Osteoblast (primary cell): ENCODE measurements at places on chromosomes 6 and 20.
A peak's percentile ranks its signal among the peaks of the same experiment; 100 is the strongest.

DNA sequence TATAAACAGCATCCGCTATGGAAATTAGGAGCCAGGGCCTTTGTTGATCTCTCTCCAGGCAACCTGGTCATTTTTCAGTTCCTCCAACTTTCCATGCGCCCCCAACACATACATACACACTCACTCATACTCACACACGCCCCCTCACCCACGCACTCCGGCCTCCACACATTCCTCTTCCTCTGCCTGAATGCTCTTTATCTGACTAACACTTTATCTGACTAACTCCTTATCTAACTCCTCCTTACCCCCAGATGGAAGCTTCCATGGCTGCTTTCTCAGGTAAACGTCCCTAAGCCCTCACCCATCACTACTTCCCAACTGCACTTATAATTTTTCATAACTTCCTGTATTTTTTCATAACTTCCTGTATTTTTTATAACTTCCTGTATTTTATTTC is 17.4 kb downstream of the CASS4 start:
- H3K27me3 ChIP-seq = no peaks in the 10 kb centered on the region
- peak overlapping the region; percentile 81 for H3K27ac ChIP-seq
- H3K4me3 ChIP-seq = no peak overlapping the region
- DNase-seq = no peak
- H3K4me1 ChIP-seq = peaks cover 29% of the 10 kb centered on the region

- H3K4me1 ChIP-seq = peaks cover 12% of the 10 kb centered on the region
- no peaks in the 10 kb centered on the region for H3K27me3 ChIP-seq
- H3K27ac ChIP-seq = peak overlapping the region; percentile 64
Observed at GRCh38 chr20:50379049-50379990, 130.9 kb upstream of the PTPN1 start.

DNA sequence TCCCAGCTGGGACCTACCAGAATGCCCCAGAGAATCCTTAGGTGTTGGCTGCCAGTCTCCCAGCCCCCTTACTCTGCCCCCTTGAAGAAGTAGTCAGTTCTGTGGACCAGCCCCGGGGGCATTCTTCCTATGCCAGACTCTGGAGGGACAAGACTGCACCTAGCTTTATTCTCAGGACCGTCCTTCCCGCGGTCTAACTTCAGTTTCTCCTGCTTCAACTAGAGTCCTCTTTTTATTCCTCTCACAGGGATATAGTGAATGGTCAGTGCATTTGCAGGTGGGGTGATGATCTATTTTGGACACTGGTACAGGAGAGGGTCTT is 35.9 kb upstream of the MDFI start:
- peaks cover 6% of the 10 kb centered on the region for H3K4me1 ChIP-seq
- H3K27me3 ChIP-seq = no peaks in the 10 kb centered on the region
- no peak overlapping the region for H3K4me3 ChIP-seq

- no peak overlapping the region for H3K4me3 ChIP-seq
- no peaks in the 10 kb centered on the region for H3K36me3 ChIP-seq
- H3K27ac ChIP-seq = no peak overlapping the region
- H3K27me3 ChIP-seq = peaks cover 3% of the 10 kb centered on the region
- no peak for DNase-seq
Observed at GRCh38 chr20:44370639-44371218, 15.2 kb downstream of the HNF4A start.

GRCh38 chr6:149983145-149983544 is 19.4 kb downstream of the ULBP1 start:
- no peak overlapping the region for H3K27ac ChIP-seq
- H3K36me3 ChIP-seq = no peaks in the 10 kb centered on the region
- no peak for DNase-seq
- H3K4me1 ChIP-seq = no peaks in the 10 kb centered on the region

DNA sequence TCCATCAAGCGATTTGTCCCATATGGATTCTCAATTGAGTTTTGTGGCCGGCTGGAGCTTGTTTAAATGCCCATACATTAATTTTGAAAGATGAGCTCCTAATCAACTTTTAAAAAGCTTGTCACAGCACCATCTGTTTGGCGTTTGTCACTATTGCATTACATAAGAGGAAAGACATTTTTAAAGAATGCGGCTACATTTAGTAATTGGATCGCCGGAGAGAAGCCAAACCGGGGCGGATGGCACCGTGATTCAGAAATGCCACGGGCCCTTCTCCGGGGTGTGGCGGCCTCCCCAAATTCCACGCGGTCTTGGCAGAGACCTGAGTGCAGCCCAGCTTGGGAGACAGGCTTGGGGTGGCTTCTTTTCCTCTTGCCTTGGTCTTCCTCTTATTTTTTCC is 67.7 kb upstream of the ZNFX1 start:
- H3K27ac ChIP-seq = peak overlapping the region; percentile 86
- peak; percentile 65 for DNase-seq
- no peaks in the 10 kb centered on the region for H3K36me3 ChIP-seq
- H3K4me3 ChIP-seq = peak overlapping the region; percentile 54
- H3K4me1 ChIP-seq = peaks cover 16% of the 10 kb centered on the region

- no peak overlapping the region for H3K4me3 ChIP-seq
- H3K27me3 ChIP-seq = no peaks in the 10 kb centered on the region
- H3K27ac ChIP-seq = no peak overlapping the region
- peaks cover 25% of the 10 kb centered on the region for H3K36me3 ChIP-seq
- peaks cover 16% of the 10 kb centered on the region for H3K4me1 ChIP-seq
Observed at GRCh38 chr20:46396052-46396740, 10.2 kb downstream of the ELMO2 start.

DNA sequence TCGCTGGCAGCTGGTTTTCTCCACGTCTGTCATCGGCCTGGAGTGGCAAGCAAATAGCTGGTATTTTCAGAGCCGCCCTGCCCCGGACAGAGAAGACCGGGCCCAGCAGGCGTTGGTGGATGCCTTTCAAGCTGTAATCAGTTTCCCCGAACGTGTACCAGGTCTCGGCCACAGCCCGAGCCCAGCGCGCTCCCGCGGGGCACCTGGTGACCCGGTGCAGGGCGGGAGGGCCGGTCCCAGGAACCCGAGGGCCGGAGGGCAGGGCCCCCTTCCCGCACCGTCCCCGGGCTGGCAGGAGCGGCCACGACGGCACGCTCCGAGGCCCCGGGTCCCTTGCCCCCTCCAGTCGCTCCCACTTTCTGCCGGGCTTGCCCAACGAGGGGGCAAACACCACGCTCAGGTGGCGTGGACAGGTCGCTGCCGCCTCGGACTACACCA is 348 bp upstream of the PYGB start:
- peak overlapping the region; percentile 87 for H3K4me3 ChIP-seq
- peak overlapping the region; percentile 73 for H3K27ac ChIP-seq
- H3K27me3 ChIP-seq = no peaks in the 10 kb centered on the region
- peak; percentile 92 for DNase-seq

DNA sequence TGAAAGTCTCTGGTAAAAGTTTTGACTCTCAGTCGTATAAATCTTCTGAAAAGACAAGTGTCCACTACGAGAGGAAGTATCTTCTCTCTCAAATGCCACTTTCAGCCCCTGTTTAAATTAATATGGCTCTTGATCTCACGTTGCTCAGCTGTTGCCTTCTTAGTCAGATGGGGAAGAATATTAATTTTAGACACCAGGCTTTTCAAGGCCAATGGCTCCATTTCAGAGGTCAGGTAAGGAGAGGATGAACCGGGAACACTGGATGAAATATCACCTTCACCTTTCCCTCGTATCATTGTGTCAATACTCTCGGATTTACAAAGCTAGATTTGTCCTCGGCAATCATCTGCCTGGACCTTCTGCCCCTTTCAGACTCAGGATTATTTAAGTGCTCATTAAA is at the start of gene MYLK4:
MYLK4 (minus strand) TSS at position 91 of the 400 bp plus-strand sequence. CDS start 1,628 bp downstream, outside the sequence.
- DNase-seq = no peak
- no peaks in the 10 kb centered on the region for H3K36me3 ChIP-seq
- H3K4me3 ChIP-seq = peak within 1 kb of the TSS; percentile 65
- peaks cover 4% of the 10 kb centered on the region for H3K4me1 ChIP-seq
- H3K27me3 ChIP-seq = no peaks in the 10 kb centered on the region

- H3K4me1 ChIP-seq = peaks cover 32% of the 10 kb centered on the region
- DNase-seq = peak; percentile 80
- H3K27me3 ChIP-seq = no peaks in the 10 kb centered on the region
- H3K4me3 ChIP-seq = no peak overlapping the region
- no peaks in the 10 kb centered on the region for H3K36me3 ChIP-seq
- H3K27ac ChIP-seq = peak overlapping the region; percentile 99
Observed at GRCh38 chr6:11315743-11316437, 83.4 kb upstream of the NEDD9 start.

DNA sequence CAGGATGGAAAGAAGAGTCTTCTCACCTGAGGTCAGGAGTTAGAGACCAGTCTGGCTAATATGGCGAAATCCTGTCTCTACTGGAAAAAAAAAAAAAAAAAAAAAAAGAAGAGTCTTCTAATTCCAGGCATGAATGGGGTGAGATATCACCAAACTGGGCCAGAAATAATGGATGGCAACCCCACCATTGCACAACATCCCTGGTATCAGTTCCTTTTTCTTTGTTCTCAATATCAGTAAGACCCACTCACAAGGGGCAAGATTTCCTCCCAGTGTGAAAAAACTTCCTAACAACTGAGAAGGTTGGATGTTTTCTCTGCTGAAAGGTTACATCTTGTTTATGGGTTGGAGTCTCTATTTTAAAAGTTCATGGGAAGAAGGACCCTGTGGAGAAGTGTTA is 23.6 kb upstream of the NR2E1 start:
- no peaks in the 10 kb centered on the region for H3K36me3 ChIP-seq
- no peak for DNase-seq
- H3K4me1 ChIP-seq = no peaks in the 10 kb centered on the region
- H3K4me3 ChIP-seq = no peak overlapping the region

- H3K4me3 ChIP-seq = no peak overlapping the region
- no peaks in the 10 kb centered on the region for H3K4me1 ChIP-seq
- DNase-seq = peak; percentile 15
- no peak overlapping the region for H3K27ac ChIP-seq
- H3K36me3 ChIP-seq = no peaks in the 10 kb centered on the region
- peaks cover 3% of the 10 kb centered on the region for H3K27me3 ChIP-seq
Observed at GRCh38 chr6:47152666-47153403, 110.7 kb upstream of the ADGRF1 start.

GRCh38 chr20:8536262-8536618 is 404.2 kb downstream of the PLCB1 start:
- H3K4me1 ChIP-seq = peaks cover 3% of the 10 kb centered on the region
- DNase-seq = no peak
- no peaks in the 10 kb centered on the region for H3K36me3 ChIP-seq
- H3K27me3 ChIP-seq = no peaks in the 10 kb centered on the region
- no peak overlapping the region for H3K27ac ChIP-seq
- H3K4me3 ChIP-seq = no peak overlapping the region

DNA sequence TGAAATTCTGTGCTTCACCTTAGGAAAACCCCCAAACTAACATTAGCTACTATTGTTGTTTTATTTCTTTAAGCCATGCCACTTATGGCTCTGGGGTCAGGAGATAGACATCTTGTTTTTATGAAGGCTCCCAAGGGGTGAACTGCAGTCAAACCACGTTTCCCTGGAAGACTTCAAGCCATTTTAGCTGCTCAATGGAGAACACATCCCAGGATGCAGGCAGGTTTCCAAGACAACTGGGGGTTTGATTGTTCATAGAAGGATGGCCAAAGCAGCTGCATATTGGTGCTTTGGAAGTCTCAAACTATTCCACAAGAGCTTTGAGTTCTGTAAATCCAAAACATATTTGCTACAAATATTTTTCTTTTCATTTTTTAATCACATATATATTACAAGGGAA is 818.0 kb downstream of the MAFB start:
- H3K27ac ChIP-seq = no peak overlapping the region
- no peak for DNase-seq
- H3K36me3 ChIP-seq = no peaks in the 10 kb centered on the region

DNA sequence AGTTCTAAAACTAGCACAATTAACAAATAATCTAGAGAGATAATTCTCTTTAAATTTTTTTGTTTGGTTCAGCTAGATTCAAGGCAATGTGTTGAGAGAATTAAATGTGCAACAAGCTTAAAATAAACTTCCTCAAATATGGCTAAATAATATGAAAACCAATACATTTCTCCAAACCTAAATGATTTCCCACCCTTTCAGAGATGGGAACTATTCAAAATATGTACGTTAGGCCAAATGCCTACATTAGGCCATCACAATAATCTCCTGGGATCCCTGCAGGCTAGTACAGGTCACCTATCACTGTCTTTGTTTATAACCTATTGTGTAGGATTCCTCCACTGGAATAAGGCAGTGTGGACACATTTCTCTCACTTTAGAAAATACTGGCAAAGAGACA is 1.7 kb downstream of the FAXC start:
- no peak overlapping the region for H3K27ac ChIP-seq
- no peak overlapping the region for H3K4me3 ChIP-seq
- H3K4me1 ChIP-seq = no peaks in the 10 kb centered on the region
- H3K27me3 ChIP-seq = peaks cover 7% of the 10 kb centered on the region
- DNase-seq = peak; percentile 66

- H3K27ac ChIP-seq = no peak overlapping the region
- DNase-seq = no peak
- peaks cover 6% of the 10 kb centered on the region for H3K4me1 ChIP-seq
- no peaks in the 10 kb centered on the region for H3K36me3 ChIP-seq
Observed at GRCh38 chr6:150119173-150119572, 23.7 kb upstream of the PPP1R14C start.

DNA sequence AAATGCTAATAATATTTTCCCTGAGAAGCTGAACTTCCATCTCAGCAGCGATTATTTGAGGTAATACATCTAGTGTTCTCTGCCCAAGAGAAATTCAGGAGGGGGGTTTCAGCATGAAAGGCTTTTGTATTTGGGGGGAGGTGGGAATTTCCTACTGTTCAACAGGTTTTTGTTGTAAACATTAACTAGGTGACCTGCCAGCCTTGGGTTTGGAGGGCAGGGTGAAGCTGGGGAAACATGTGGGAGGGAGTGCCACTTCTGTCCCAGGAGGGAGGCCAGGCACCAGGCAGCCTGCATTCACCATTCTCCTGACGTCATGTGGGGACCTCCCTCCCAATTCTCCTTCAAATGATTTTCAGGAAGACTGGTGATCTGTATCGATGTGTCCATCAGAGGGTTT is 37.7 kb upstream of the PKHD1 start:
- no peak overlapping the region for H3K27ac ChIP-seq
- no peaks in the 10 kb centered on the region for H3K4me1 ChIP-seq
- no peak for DNase-seq
- H3K4me3 ChIP-seq = no peak overlapping the region

DNA sequence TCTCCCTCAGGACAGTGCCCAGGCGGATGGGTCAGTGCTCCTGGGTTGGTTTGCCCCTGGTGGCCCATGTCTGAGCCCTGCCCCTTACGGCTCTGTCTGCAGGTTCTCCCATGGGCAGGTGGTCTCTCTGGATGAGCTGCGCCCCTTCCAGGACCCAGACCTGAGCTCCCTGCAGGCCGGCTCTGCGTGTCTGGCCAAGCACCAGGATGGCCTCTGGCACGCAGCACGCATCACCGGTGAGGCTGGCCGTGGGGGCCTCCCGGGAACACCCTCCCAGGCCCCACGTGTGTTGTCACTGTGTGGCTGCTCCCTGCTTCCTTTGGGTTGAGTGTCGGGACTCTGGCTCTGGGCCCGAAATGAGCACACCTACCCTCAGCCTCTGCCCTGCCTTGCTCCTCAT is 3.3 kb upstream of the LIME1 start:
- no peaks in the 10 kb centered on the region for H3K27me3 ChIP-seq
- H3K27ac ChIP-seq = no peak overlapping the region
- H3K4me3 ChIP-seq = no peak overlapping the region
- H3K36me3 ChIP-seq = peaks cover 8% of the 10 kb centered on the region
- peak; percentile 66 for DNase-seq
